Spleen (tissue), 13 donors: ENCODE measurements at places on chromosomes 1 and 21. TPM values are rescaled to one million over a fixed set of nuclear protein-coding genes. Genes with fewer than 3 reads are reported as not detected.

- peaks cover 13% of the 10 kb centered on the region for H3K4me1 ChIP-seq
- no peak for DNase-seq
- H3K27me3 ChIP-seq = no peaks in the 10 kb centered on the region
- H3K27ac ChIP-seq = no peak overlapping the region
- peaks cover 7% of the 10 kb centered on the region for H3K36me3 ChIP-seq
Observed at GRCh38 chr1:156167536-156167935, 14.2 kb downstream of the SEMA4A start.

Gene ABCG1
- 17.0 TPM for polyA plus RNA-seq

Gene COL8A2
- polyA plus RNA-seq = 4.3 TPM

DNA sequence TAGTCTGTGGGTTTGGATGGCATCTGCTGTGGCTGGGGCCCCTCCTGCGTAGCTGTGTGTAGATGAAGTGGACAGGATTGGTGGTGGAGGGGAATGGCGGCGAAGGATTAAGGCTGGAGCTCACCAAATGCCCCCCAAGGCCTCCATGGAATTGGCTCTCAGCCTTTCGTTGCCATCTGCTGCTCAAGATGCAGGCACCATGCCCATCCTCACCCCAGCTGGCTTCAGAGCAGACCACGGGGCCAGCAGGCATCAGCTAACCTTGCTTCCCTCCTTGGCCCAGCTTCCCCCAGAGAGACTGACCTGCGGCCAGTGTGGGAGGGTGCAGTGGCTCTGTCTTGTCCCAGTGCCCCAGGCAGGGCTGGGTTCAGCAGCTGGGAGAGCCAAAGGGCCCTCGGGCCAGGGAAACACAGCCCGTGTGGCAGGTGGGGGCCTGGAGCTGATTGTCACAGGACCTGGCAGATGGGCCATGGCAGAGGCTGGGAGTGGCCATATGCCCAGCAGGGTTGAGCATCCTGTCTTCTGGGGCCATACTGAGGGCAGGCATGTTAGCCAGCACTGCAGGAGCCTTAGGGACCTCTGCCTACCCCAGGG lies 66.8 kb upstream of the ACTL8 start:
- no peak overlapping the region for H3K4me3 ChIP-seq
- no peak for DNase-seq
- H3K27ac ChIP-seq = no peak overlapping the region
- H3K4me1 ChIP-seq = no peaks in the 10 kb centered on the region
- peaks cover 20% of the 10 kb centered on the region for H3K36me3 ChIP-seq

Gene DNALI1
- polyA plus RNA-seq = 1.2 TPM

DNA sequence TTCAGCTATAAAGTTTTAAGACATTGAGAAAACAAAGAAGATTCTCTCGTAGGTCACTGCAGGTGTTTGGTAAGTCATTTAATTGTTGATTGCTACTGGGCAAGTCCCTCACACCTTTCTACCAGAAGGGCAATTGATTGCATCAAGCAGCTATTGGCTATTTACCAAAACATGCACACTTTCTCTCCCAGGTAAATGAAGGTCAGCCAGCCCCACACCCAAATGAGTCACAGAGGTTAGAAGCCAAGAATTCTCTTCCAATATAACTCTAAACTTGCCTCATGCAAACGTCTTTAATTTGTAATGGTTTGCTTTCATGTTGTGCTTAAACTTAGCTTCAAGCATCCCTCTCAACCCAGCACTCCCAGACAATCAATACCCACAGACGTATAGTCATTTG lies 475.3 kb upstream of the ADGRL2 start:
- no peaks in the 10 kb centered on the region for H3K27me3 ChIP-seq
- no peak for DNase-seq
- no peaks in the 10 kb centered on the region for H3K36me3 ChIP-seq
- H3K4me1 ChIP-seq = no peaks in the 10 kb centered on the region

DNA sequence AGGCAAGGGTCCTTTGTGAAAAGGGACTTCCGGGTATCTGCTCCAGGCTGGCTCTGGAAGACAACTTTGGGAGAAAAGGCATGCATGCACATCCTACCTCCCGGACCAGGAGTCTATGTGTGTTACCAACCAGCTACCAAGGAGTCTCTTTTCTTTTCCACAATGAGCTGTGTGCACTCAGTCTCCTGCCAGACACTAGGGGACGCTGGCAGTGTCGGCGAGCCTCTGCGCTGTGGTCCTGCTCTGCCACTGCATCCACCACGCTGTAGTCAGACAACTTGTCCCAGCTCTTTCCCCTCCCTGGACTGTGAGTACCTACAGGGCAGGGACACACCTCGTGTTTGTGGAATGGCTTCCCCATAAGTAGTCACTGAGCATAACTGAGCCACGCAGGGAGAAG lies 5.1 kb upstream of the SSR2 start:
- no peak for DNase-seq
- H3K36me3 ChIP-seq = no peaks in the 10 kb centered on the region
- no peak overlapping the region for H3K4me3 ChIP-seq
- no peak overlapping the region for H3K27ac ChIP-seq

- peaks cover under 1% of the 10 kb centered on the region for H3K4me1 ChIP-seq
- no peak overlapping the region for H3K27ac ChIP-seq
- no peaks in the 10 kb centered on the region for H3K27me3 ChIP-seq
- H3K4me3 ChIP-seq = no peak overlapping the region
Observed at GRCh38 chr1:221172841-221173240, 293.6 kb downstream of the HLX start.

Gene TENT5C
- 8.1 TPM for polyA plus RNA-seq

GRCh38 chr1:19219451-19219850 lies 9.4 kb upstream of the UBR4 start:
- peaks cover 97% of the 10 kb centered on the region for H3K36me3 ChIP-seq
- H3K27ac ChIP-seq = peak overlapping the region; percentile 58
- H3K4me3 ChIP-seq = no peak overlapping the region
- DNase-seq = no peak
- H3K4me1 ChIP-seq = peaks cover 7% of the 10 kb centered on the region

DNA sequence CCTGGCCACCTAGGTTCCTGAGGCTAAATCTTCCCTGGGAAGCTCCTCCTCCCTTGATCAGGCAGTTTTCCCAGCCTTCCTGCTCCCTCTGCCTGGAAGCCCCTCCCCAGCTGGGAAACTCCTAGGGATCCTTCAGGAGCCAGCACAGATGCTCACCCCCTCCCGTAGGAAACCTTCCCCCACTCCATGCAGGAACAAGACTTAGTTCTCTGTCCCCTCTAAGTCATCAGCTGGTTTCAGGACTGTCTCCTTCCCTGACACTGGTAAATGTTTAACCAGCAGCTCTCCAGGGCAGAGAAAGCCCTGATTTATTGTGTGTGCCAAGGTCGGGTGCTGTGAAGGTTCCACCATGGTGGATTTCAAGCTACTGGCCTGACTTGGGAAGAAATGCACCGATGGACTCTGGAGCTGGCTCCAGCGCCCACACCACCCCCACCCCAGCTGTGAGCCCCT lies 25.0 kb downstream of the TTC39A start:
- H3K36me3 ChIP-seq = no peaks in the 10 kb centered on the region
- DNase-seq = no peak
- H3K27me3 ChIP-seq = no peaks in the 10 kb centered on the region

DNA sequence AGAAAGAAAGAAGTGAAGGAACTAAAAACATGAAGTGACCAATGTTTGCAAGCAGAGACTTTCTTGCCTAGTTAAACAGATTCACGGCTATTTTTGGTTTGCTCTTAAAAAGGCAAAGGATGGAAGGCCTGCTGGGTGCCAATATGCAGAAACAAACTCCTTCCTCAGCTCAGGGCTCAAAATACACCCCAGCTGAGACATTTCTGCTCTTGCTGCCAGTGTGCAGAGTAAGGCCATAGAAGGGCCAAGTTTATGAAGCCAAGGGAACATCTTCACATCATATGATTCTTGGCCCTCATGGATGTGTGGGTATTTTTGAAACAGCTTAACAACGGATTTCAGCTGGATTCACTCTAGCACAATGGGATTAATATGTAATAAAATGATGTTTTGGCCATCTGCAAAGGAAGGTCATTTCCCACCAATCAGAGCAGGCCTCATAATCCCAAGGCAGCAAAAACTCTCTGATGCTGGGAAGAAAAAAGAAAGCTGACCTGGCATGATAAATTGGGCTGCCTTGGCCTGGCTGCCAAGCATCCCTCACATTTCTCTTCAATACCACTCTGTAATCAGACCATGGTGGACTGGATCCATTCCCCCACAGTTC lies 70.7 kb downstream of the CAPZB start:
- no peak for DNase-seq
- peaks cover 40% of the 10 kb centered on the region for H3K4me1 ChIP-seq
- no peaks in the 10 kb centered on the region for H3K27me3 ChIP-seq
- H3K36me3 ChIP-seq = no peaks in the 10 kb centered on the region

GRCh38 chr1:158509471-158510156 lies 37.6 kb downstream of the OR10R2 start:
- H3K27ac ChIP-seq = no peak overlapping the region
- no peaks in the 10 kb centered on the region for H3K4me1 ChIP-seq
- DNase-seq = no peak
- H3K4me3 ChIP-seq = no peak overlapping the region
